SIG-M5 (cell line): ENCODE measurements at places on chromosomes 16 and 17.

DNA sequence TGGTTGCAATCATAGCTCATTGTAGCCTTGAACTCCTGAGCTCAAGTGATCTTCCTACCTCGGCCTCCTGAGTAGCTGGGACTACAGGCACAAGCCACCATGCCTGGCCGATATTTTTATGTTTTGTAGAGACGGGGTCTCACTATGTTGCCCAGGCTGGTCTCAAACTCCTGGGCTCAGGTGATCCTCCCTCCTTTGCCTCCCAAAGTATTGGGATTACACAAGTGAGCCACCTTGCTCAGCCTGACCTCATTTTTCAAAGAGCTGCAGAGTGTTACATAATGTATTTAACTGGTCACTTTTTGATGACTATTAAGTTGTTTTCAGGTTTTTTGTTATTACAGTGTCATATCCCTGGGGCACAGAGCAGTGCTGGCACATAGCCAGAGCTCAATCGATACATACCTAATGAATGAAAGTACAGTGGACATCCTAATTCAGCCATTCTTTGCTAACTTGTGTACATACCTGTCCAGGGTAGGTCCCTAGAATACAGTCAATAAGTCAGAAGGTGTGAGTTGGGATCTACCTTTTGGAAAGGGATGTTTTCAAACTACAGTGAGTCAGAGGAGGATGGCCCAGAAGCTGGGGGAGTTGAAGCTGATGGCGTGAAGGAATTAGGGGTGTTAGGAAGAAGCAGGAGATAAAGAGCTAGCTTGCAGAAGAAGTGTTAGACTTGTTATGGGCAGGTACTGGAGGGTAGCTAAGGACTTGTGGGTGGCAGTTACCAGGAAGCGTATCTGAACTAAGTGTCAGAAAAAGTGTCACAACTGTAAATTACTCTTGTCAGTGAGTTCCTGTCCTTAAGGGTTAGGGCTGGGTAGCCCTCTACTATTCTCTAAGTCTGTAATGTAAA, 20.1 kb upstream of the CYLD start:
- DNase-seq: no peak

- DNase-seq: no peak
Measured at GRCh38 chr17:81523402-81524038, 4.7 kb upstream of the FSCN2 start.

- DNase-seq: no peak
Measured at GRCh38 chr16:71929048-71929447, 33.7 kb downstream of the IST1 start.

DNA sequence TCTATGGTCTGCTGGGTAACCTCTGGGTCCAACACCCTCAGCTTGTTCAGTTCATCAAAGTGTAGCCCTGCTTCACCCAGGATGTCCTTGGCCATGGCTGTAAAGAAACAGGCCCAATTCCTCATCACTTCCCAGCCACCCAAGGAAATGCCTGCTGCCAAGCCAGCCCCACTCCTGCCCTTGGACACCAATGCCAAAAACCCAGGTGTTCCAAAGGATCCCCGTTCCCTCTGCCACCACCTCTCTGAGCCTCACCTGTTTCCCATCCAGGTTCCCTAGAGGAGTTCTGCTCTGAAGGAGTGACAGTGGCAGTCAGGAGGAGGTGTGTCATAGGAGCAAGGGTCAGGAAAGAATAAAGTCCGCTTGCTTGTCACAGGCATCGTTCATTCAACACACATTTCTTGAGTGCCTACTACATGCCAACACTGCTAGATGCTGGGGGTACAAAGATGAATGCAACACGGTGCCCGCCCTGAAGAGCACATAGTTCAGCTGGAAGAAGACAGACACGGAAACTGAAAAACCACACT, 3.3 kb downstream of the IFT20 start:
- no peak for DNase-seq

DNA sequence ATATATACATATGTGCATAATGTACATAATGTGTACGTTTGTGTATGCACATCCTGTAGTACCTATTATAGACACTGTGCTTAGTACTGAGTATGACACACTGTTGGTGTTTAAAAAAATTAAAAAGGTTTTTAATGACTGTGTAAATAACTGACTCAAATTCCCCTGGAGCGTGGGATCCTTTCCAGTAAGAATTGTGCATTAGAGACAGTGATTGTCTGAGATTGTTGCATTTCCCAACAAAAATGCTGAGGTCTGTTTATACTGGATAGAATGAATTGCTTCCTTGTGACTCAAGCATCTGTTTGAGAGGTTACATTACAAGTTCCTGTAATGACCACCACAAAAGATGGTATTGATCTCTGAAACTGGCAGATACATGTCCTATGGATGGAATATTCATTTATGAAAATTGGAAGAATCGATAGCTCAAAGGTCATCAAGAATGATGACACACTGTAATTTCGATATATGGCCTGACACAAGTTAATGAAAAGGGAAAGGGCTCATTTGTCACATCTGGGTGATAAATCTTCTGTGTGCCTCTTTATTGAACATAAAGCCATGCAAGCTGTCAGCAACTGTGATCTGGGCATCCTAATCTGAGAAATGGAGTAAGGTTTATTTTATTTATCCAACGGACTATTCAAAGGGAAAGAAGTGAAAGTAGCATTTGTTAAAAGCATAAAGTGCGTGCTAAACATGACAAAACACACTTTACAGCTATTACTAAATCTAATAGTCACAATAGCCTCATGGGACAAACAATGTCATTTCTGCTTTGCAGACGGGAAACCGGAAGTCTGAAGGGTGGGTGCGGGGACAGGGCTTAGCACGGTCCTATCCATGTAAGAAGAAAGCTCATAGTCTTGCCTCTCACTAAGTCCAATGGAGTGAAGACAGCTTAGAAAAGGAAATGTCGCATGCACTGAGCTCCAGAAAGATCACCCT, 228.8 kb downstream of the CDH11 start:
- no peak for DNase-seq

DNA sequence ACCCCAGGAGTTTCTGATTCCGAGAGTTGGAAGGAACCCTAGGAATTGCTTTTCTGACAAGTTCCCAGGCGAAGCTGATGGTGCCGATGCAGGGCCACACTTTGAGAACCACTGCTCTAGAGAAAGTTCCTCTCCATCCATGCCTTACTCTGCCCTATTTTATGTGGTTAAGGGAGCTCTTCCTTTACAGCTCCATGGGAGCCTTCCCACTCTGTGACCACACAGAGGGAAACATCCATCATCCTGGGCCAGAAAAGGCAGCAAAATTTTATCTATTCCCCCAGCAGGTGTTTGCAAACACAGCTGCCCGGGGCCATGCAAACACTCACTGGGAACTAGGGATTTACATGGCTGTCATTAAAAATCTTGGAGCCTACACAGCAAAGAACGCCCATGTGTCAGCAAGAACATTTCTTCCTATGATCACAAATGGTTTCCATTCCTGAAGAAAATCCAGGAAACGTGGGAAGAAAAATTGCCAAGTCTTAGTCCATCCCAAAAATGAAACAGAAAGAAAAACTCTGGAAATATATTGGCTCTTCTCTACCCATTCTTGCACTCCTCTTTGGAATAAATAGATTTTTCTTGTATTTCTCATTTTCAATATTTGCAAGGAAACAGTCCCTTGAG, 252.7 kb downstream of the PMP22 start:
- no peak for DNase-seq

GRCh38 chr17:28612936-28613872, 781 bp downstream of the RSKR start:
- DNase-seq: no peak

DNA sequence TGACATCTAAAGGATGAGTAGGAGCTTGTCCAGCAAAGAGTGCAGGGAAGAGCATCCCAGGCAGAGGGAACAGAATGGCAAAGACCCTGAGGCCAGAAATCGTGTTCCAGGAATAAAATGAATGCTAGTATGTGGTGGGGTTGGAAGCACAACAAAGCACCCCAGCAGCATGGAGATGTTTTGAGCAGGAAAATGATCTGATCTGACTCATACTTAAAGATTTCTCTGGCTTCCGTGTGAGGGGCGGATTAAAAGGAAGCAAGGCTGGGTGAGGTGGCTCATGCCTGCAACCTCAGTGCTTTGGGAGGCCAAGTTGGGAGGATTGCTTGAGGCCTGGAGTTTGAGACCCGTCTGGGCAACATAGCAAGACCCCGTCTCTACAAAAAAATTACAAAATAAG, 2.3 kb downstream of the SLC5A11 start:
- no peak for DNase-seq

- DNase-seq: no peak
Measured at GRCh38 chr17:62163847-62164246, 98.8 kb upstream of the MED13 start.

- peak; percentile 15 for DNase-seq
Measured at GRCh38 chr16:53053967-53054669, 673 bp upstream of the CHD9 start.

DNA sequence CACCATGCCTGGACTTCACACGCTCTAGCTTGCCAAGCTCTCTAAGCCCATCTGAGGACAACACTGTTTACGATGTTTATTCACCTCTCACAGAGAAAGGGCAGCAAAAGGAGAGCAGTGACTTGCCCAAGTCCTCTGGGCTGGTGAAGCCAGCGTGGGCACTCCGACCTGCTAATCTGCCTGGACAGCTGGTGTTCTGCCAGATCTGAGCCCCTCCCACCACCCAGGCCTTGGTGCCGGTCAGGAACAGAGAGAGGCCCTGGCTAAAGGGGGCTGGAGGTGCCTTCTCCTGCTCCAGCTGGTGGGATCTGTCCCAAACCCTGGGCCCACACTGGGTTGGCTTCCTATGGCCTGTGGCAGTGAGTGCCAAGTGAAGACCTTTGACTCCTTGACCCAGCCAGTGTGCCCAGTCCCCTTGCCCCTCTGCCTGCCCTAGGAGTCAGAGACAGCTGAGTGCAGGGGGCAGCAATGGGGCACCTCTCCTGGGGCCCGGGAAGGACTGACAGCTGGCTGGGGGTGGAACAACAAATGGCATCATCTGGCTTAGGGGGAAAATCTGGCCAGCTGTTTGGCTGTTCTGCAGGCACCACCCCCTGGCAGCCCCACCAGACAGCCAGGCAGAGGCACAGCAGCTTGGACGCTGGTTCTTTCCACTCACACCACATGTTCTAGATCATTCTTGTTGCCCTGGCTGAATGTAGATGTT, 1.8 kb upstream of the SLC4A1 start:
- DNase-seq: no peak

- no peak for DNase-seq
Measured at GRCh38 chr17:68518063-68518815, 6.0 kb downstream of the PRKAR1A start.

GRCh38 chr16:78389009-78389498, 289.6 kb downstream of the WWOX start:
- no peak for DNase-seq

- no peak for DNase-seq
Measured at GRCh38 chr16:52099382-52099781, 447.6 kb downstream of the TOX3 start.

DNA sequence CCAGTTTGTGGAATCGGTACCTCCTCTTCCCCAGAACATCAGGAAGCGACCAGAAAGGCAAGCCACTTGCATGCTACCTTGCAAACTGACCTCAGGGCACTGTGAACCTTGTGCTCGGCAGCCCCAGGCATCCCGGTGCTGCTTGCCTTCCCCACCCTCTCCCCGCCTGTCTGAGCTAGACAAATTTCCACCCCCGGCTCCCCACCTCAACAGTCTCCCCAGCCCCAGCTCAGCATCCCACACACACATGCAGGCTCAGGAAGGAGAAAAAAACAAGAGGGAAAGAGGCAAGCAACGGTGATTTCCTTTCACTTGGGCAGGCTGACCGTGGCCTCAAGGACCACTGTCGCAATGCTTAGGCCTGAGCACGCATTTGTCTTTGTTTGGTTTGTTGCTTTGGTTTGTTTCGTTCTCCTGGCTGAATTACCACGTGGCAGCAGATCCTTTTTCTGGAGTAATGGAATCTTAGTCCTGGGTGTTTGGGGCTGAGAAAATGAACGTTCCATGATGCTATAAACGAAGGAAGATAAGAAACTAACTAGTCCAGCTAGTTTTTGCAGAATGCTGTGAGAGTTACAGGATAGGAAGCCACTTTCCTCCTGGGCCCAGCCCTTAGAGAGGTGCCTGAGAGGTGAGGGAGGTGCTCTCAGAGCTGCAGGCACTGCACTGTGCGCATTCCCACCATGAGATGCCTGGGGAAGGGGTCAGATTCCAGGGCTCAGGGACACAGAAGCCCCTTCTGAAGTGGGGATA, 27.9 kb downstream of the SDK2 start:
- DNase-seq: no peak

GRCh38 chr16:82059983-82060421, 24.9 kb downstream of the HSD17B2 start:
- DNase-seq: no peak

GRCh38 chr16:71467810-71468209, 5.8 kb upstream of the ZNF23 start:
- no peak for DNase-seq

DNA sequence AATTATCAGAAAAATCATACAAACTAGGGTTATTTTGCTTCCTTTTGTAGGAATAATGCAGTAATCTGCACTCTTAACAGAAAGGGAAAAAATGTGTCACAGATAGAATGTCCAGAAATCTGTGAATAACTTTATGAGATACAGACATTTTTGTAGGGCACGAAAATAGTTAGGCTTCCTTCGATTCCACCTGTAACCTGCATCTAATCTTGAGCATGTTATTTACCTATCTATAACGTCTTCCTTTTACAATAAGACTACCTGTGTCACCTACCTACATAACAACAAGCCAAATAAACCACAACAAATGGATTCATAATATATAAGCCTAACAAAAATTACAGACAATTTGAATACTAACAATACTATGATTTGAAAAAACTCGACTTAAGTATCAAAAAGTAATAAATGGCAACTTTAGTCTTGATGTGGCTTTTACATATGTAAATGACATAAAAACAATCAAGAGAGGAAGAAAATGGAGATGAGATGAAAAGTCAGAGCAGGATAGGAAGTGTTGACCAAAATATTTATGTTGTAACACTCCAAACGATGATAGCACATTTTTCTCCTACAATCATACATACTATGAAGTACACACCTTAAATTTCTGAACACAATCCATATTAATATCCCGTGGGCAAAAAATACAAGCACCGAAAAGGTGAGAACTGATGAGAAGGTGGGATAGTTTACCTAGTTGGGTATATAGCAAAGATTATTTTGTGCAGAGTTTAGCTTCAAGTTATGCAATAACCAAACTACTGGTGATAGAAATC, 2.5 kb downstream of the STAT5B start:
- no peak for DNase-seq

GRCh38 chr16:49011901-49012300, 269.7 kb downstream of the CBLN1 start:
- DNase-seq: no peak

DNA sequence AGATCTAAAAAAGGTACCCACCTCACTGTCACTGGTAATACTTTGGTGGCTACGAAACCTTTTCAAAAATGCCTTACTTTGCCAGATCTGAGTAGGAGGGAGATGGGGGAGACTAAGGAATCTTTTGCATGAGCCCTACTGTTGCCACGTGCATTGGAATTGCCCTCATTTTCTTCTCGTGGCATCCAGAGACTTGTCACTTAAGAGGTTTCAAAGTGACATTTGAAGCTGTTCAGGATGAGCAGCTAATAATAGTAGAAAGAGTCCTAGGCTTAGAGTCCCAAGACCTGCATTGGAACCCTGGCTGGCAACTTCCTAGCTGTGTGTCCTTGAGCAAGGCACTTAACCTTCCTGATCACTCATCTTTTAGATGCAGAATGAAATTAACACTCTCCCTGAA, 43.5 kb downstream of the GPRC5B start:
- DNase-seq: no peak
